ENCODE measurements at places on chromosomes 16 and 17.

- DNase-seq: no peak
These were observed 3.0 kb upstream of the ITGAX start for GRCh38 chr16:31351942-31352325.

GRCh38 chr17:78715876-78716275, 66.2 kb downstream of the CYTH1 start:
- no peak for DNase-seq

GRCh38 chr16:56923481-56924091, 8.4 kb upstream of the HERPUD1 start:
- no peak for DNase-seq

DNA sequence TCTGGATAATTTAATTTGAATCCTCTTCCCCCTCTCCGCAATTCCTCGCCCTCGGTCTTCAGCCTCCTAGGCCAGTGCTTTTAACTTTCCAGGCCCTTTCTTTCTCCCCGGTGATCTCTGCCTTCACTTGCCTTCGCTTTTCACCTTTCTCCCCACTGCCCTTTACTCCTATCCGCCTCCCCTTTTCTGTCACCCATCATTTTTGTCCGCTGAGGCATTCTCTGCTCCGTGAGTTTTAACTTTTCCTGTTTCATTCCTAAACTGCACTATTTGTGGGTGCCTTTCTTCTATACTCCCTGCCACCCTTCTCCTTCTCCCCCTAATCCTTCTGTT, 729 bp downstream of the LONP2 start:
- DNase-seq: no peak

DNA sequence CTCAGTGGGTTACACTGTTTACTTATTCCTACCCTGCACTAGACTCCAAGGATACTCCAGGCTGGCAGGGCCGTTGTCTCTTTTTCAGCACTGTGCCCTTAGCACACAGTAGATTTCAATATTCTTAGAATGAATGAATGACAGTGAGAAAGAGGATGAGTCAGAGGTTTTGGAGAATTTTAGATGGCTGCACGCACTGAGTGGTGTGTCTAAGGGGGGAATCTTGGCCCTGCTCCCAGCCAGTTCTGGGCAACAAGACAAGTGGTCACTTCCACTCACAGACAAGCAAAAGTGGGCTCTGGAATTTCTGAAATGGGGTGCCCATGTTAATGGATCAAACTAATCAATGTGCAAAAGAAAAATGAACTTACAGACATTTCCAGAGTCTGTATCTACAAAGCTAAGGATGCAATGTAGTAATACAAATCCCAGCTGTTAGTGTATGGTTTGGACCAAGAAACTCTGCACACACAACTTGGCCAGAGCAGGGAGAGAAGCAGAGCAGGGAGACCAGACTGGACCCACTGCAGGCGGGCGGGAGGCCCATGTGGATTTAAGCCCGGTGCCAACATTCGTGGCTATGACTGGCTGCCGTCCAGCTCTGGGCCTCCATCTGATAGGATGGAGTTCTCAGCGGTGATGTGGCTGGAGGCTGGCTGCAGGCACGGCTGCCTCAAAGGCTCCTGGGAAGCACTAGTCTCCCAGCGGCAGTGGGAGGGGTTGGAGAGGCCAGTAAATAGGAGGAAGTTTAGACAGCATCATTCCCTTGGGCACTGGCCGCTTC, 95.6 kb upstream of the CDYL2 start:
- no peak for DNase-seq

GRCh38 chr16:53378138-53378537, 56.1 kb upstream of the RBL2 start:
- no peak for DNase-seq

DNA sequence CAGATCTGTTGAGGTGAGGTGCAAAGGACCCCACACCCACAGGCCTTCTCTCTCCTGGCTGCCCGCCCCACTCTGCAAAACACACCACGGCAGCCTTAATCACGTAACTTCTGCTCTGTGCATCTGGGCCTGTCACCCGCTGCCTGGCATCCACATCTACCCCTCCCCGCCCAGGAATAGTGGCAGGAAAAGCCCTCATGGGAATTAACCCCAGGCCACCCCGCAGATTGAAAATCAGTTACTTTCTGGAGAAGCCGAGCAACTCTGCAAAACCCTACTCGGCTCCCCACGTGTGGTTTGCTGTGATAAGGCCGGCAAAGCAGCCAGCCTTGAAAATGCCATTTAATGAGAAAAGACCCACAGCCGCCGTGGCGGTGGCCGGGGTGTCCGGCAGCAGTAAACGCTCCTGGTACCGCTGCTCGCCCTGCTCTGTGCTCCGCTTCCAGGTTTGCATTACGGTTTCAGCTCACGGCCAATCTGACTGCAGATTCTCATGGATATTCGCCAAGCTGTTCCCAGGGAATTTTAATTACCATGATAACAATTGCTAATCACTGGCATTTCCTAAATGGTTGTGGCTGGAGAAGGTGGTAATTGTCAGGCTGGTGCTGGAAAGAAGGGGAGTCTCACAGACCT, 78.0 kb upstream of the DOC2B start:
- no peak for DNase-seq

GRCh38 chr17:31537565-31538011, 146.1 kb downstream of the RAB11FIP4 start:
- no peak for DNase-seq

- DNase-seq: no peak
These were observed 171.4 kb upstream of the DYNLRB2 start for GRCh38 chr16:80369138-80369958.

GRCh38 chr16:81569361-81570034, 124.9 kb downstream of the CMIP start:
- no peak for DNase-seq
